Esophagus squamous epithelium (tissue), 5 donors: ENCODE measurements at places on chromosomes 2 and 18. TPM values are rescaled to one million over a fixed set of nuclear protein-coding genes. Genes with fewer than 3 reads are reported as not detected.

Gene TOGARAM2
- total RNA-seq = 0.03 TPM

Gene BMP10
- not detected for total RNA-seq

Gene MYL1
- total RNA-seq = not detected

Gene VSNL1
- 88.3 TPM for total RNA-seq
